8988T (cell line): ENCODE measurements at places on chromosomes 2 and 18.

- no peak for DNase-seq
These were observed 19.1 kb upstream of the SERPINE2 start for GRCh38 chr2:224058048-224058775.

DNA sequence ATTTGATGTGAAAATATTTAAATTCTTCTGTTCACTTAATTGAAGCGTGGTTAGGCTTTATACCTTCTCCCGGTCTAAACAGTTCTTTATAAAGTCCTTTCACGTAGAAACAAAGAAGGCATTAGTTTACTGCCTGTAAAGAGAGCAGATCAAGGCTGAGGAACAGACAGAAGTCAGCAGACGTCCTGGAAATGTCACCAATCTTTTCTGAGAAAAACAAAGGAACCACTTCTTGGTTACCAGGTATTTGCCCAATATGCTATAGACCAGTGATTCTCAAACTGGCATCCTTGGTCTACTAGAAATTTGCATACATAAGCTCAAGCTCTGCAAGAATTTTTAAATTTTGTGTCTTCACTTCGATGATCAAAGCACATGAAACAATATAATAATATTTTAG, 89.2 kb upstream of the STK17B start:
- no peak for DNase-seq

DNA sequence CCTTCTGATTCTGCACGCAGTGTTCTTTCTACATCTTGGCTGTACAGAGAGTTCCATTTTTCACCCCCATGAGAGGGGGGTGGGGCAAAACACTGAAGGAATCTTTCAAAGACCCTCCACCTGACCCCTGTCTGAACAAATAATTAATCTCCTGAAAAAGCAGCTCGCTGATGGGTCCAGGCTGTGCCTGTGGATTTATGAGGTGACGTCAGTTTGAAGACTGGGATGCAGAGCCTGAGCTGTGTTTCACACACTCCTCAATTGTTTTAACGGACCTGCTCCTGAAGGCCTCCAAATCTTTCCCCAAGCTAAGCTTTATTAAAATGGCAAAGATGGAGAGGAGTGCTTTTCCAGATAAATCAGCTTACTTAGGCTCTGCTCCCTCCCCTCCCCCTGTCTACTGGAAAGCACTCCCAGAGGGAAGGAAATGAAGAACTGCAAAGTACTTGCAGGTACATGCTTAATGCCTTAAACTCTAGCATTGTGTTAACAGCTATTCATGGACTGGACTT, 390.2 kb upstream of the TNP1 start:
- no peak for DNase-seq

DNA sequence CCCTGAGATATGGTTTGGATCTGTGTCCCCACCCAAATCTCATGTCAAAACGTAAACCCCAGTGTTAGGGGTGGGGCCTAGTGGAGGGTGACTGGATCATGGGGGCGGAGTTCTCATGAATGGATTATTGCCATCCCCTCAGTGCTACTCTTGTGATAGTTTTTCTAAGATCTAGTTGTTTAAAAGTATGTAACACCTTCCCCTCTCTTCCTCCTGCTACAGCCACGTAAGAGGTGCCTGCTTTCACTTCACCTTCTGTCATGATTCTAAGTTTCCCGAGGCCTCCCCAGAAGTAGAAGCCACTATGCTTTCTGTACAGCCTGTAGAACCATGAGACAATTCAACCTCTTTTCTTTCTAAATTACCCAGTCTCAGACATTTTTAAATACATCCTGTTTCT, 16.9 kb downstream of the PUM2 start:
- no peak for DNase-seq

GRCh38 chr2:66021296-66021695, 413.6 kb upstream of the MEIS1 start:
- DNase-seq = no peak

DNA sequence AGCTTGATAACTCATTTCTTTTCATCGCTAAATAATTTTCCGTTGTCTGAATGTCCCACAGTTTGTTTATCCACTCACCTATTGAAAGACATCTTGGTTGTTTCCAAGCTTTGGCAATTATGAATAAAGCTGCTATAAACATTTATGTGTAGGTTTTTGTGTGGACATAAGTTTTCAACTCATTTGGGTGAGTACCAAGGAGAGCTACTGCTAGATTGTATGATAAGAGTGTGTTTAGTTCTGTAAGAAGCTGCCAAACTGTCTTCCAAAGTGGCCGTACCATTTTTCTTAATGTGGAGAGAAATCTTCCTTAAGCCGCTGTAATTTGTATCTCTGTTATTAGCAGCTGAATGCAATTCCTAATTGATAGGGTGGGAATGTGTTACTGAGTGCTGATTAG, 11.4 kb upstream of the CTIF start:
- DNase-seq = no peak

GRCh38 chr2:141496810-141497209, 634.0 kb downstream of the LRP1B start:
- DNase-seq = no peak

DNA sequence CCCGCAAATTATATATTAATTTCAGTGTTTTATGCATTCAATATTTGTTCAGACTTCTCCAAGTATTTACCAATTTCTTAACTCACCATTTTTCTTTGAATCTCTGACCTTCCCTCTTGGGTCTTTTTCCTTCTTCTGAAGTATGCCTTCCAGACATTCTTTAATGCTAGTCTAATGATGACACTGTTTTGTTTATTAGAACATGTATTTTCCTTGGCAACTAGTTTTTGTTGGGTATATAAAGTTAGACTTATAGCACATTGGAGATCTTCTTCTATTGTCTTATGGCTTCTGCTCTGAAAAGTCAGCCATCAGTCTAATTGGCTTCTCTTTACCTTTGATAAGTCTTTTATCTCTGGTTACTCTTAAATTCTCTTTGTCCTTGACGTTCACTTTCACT, 423.2 kb upstream of the NRP2 start:
- no peak for DNase-seq

DNA sequence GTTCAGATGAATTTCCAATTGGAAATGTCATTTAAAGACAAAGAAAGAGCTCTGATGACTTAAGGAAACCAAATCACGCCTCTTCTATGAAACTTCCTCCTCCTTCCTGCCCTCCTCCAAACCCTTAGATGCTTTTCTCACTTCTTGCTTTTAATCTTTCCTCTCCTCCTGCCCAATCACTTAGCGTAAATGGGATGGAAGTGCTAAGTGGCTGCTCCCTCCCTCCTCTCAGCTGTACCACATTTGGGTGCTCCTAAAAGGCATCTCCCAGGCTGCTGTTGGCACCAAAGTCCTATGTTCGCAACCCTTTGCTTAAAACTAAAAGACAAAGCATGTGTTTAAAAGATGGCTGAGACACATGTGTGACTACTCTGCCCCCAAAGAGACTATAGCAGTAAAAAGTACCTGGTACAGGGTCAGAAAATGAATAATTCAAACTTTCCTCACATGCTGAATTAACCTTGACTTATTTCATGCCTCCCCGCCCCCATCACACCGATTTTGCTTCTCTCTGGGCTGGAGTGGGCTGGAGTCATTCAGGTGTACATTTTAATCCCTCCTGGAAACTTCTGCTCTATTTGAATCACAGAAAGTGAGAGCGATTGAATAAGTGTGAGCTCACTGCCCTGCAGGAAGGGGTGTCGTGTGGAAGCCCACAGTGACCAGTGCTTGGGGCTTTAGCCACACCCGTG, 59.2 kb upstream of the KLF7 start:
- no peak for DNase-seq

- no peak for DNase-seq
These were observed 28.1 kb downstream of the USP37 start for GRCh38 chr2:218540015-218540414.

- DNase-seq = peak; percentile 99
These were observed at the start of gene GATA6 for GRCh38 chr18:22169011-22169888. Gene GATA6 (plus strand): TSS chr18:22169589. CDS start chr18:22171145, 1,556 bp downstream.

- no peak for DNase-seq
These were observed 1402.0 kb upstream of the PIK3C3 start for GRCh38 chr18:40553029-40553428.

DNA sequence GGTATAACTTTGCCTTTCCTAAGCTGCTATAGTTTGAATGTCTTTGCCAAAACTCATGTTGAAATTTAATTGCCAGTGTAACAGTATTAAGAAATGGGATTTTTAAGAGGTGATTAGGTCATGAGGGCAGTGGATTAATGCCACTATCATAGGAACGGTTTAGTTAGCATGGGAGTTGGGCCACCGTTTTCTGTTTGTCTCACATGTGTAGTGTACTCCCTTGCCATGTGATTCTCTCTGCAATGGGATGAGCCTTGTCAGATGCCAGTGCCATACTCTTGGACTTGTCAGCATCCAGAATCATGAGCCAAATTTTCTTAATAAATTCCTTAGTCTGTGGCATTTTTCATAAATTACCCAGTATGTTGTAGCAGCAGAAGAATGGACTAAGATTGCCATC, 388.9 kb upstream of the RGPD4 start:
- DNase-seq = no peak
